ENCODE measurements at places on chromosomes 12 and 14.

GRCh38 chr12:21815306-21816062 lies 41.0 kb upstream of the KCNJ8 start:
- DNase-seq = no peak

DNA sequence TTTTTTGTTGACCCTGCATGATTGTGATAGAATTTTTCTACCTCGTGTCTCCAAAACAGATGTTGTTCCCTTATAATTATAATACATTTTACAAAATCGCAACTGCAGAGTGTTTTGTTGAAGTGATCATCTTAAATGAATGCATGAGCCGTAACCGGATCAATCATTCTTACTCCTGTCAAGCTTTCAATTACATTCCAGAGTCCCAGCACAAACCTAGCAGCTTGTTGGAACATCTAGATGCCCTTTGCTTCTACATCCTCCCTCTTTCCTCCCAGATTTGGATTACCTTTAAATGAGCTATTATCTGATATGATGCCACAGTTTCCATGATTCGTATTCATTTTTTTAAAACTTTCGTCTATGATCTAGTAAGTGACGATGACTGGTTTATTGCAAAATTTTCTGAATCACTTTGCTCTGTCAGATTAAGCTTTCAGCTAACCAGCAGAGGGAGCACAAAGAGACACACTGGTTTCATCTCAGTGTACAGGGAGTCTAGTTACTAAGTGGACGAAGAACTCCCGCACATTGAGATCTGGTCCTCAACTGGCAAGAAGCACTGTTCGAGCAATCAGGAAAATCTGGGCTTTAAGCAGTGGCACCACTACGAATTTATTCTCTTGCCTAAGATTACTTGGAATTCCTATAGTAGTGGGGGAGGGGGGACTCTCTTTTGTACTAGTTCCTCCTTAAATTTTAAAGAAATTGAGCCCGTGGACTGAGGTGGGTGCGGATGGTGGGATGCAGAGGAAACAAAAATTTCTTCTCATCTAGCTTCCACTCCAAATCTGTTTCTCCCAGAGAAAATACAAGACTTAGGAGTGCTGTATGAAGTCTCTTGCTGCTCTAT lies 40.9 kb downstream of the TSHR start:
- peak; percentile 13 for DNase-seq

DNA sequence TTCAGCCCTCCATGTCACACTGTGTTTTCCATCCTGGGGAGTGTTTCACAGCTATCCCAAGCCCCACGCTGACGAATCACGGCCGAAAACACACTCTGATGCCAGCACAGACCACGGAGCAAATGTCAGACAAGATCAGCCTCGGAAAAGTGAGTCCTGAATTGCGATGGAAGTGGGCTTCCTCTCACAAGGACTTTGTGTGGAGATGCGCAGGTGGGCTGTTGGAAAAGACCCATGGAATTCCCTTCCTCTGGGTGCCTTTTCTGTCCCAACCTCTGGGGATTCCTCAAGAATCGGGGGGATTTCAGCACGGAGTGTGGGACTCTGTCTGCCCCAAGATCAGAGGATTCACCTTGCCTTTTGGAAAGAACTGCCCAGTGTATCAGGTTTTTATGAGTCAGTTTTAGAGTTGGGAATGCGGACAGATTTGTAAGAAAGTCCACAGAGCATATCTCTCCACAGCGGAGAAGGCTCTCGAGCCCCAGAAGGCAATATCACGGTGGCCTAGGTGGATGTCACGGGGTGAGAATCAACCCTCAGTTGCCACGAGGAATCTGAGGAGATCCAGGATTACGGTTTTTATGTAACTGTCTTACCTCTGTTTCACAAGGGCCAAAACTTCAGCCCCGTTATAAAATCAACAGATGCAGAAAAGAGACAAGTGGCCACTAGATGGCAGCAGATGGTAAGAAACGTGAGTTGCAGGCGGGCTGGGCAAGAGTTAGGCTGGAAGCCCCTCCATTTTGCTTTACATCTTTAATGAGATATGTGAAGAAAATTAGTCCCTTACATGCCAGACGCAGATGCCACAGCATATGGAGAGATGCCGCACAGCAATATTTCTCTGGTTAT lies 201.9 kb downstream of the DAD1 start:
- DNase-seq = no peak

GRCh38 chr12:96143392-96143791 lies 50.8 kb upstream of the ELK3 start:
- DNase-seq = no peak

DNA sequence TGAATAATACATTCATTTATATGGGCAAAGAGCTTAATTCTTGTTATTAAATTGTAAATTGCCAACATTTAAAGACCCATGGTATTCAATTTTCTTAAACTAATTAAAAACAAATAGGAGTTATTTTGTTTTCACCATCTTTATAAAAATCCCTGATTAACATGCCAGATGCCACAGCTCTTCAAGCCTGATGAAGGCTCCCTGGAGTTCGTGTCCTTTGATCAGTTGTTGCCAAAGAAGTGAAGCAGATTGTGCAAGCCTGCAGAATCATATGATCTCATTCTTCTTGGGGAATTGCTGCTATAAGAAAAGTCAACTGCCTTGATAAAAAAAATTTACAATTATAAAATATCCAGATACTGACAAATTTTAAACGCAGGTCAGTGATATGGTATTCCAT lies 288.3 kb upstream of the PPFIA2 start:
- DNase-seq = no peak

DNA sequence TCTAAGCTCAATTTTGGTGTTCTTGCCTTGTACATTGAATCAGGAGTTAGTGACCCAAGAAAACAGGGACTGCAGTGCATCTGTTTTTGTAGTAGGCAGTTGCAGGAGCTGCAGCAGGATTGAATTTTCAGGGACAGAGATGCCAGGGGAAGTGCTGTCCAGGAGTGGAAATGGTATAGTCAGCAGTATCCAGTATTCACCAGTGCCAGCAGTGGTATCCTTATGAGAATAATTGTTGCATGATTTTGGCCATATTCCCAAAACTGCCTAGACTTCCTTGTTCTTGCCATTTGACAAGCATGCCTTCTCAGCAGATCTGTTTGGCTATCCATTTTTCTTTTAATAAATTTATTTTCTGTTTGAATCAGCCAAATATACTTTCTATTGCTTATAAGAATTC lies 18.6 kb upstream of the ABCD2 start:
- no peak for DNase-seq

GRCh38 chr12:66648033-66648735 lies 30.7 kb downstream of the GRIP1 start:
- DNase-seq = no peak

- DNase-seq = no peak
Observed at GRCh38 chr14:95681153-95681552, 5.1 kb upstream of the TCL1B start.

DNA sequence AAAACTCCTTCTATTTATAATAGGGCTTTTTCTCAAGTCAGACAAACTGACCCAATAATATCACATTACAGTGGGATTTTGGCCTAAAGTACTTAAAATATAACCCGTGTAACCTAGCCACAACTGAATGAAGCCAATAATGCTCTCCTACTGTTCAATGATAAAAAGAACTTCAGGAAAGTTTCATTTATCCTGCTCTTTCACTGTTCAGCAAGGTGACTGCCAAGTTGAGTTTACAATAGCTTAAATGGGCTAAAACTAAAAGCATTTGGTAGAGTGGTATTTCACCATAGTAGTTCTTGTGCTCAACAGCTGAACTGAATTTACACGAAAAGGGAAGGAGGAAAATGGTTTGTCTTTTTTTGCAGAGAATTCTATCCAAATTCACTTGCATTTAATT lies 49.8 kb downstream of the CNTN1 start:
- no peak for DNase-seq

DNA sequence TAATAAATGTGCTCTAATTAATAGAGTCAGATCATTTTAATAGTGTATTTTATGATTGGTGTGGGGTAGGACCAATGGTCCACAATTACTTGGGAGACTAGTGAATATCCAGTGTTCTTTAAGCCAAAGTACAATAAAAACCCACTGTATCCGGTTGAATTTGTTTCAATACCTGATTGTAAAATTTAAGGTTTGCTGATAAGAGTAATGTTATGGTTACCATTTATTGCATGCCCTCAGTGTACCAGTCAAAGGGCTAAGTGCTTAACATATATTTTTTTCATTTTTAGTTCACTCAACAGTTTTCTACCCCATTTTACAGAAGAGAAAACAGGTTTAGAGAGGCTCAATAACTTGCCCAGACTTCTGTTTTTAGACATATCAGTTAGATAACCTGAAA lies 97.9 kb upstream of the ATF1 start:
- DNase-seq = no peak

DNA sequence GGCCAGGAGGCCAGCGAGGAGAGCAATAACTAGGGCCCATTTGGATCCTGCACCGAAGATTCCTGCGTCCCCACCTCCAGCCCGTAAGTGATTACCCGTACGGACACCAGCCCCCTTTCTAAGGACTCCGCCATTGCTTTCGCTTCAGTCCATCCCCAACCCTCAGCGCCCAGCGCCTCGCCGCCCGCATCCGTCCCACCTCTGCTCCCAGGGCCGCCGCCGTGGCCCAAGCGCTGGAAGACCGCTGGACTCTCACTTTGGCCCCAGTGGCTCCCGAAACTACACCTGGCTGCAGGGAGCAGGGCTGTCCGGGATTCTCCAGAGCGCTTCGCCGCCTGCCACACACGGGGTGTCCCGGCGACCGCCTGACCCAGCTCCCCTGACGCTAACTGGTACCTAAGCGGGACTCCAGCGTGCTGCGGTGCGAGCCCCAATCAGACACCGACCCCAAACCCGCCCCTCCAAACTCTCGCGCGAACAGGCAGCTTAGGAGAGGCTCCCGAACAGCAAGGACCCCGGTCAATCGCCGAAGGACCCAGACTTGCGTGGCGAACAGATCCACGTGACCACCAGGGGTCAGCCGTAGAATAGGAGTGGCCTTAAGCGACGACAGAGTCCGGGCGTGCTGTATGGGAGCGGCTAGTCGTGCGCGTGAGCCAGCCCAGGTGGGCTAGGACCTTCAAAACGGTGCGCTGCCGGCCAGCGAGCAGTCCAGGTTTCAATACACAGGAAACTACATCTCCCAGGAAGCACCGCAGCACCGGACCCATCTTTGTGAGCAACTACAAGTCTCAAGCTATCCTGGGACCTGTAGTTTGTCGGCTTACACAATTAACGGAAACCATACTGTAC lies at the start of gene CNPY2:
TSS of gene CNPY2 (minus strand) at position 367 of the 852 bp plus-strand sequence. CDS start 771 bp downstream, outside the sequence.
- DNase-seq = peak; percentile 93

DNA sequence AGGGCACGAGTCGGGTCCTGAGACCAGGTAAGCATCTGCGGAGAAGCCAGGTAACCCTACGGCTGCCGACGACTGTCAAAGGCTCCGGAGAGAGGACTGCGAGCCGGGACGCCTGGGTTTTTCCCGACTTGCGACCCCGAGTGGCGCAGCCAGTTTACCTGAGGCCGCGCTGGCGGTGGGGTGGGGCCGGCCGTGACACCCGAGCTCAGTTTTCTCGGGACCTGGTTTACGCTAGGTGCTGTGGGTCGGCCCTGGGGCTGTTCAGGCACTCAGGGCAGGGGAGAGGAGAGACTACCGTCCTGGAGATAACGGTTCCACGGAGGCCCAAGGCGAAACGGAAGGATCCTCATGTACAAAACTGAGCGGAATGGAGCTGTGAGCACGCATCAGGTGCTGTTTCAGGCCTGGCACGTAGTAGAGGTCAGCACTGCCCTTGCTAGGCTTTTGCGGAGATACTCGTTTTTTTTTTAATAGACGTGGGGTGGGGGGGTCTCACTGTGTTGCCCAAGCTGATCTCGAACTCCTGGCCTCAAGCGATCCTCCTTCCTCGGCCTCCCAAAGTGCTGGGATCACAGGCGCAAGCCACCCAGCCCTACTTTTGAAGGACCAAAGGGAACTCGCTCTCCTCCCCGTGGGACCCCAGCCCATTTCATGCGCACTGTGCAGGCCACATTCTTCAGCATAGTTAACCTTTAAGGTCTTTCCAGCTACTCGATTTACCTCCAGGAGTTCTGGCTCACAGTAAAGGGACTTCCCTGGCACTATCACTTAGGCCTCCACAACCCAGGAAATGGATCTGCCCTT lies 471 bp downstream of the MTRFR start:
- DNase-seq = no peak

DNA sequence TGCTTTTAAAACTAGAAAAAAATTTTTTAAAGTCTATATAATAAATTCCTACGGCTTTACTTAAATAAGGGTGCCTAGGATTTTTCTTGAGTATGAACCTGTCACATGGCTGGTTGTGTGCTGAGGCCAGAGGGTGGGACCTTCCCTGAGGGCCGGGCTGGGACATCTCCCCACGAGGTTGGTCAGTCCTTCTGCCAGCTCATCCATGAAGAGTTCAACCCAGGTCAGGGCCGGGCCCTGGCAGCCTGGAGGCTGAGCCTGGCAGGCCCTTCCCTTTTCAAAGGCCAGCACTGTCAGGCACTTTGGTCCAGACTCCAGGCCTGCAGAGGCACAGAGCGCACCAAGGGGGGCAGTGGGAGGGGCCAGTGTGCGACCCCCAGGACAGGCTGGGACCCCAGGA lies 31.7 kb downstream of the TNFAIP2 start:
- DNase-seq = no peak

GRCh38 chr14:103105580-103106150 lies 11.1 kb downstream of the EXOC3L4 start:
- DNase-seq = peak; percentile 23

GRCh38 chr12:64392221-64392620 lies 1.7 kb upstream of the C12orf56 start:
- no peak for DNase-seq

- DNase-seq = no peak
Observed at GRCh38 chr14:34538871-34539406, 562 bp downstream of the EAPP start.

GRCh38 chr12:23684121-23684520 lies 265.3 kb downstream of the SOX5 start:
- no peak for DNase-seq

DNA sequence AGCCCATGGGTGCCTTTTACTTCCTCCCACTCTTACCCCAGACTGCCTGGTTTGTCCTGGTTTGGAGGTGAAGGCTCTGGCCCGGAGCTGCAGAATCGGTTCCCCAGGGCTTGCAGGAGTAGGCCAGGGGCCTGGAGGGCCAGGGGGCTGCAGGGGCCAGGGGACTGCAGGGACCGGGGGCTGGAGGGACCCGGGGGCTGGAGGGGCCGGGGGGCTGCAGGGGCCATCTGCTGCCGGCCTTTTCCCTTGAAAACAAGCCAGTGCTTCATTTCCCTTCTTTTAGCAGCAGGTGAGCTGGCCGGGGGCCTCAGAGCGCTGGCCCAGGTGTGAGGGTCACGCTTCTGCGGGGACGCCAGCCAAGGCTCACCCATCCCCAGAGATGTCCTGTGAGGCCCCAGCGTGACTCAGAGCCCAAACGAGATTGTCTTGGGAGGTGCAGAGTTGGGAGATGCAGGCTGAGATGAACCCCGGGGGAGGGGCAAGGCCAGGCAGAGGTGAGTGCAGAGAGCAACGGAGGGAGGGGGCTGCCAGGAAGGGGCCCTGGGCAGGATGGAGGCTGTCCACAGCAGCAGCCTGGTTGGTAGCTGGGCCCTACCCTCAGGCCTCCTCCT lies 154.9 kb downstream of the KIF26A start:
- DNase-seq = no peak

GRCh38 chr12:128971802-128972201 lies 118.5 kb downstream of the GLT1D1 start:
- no peak for DNase-seq

GRCh38 chr12:52280796-52281560 lies 6.5 kb downstream of the KRT86 start:
- no peak for DNase-seq

GRCh38 chr12:106867651-106868050 lies 88.1 kb upstream of the TMEM263 start:
- DNase-seq = no peak
